ENCODE measurements at places on chromosomes 7 and 10. TPM values are rescaled to one million over a fixed set of nuclear protein-coding genes. Genes with fewer than 3 reads are reported as not detected.

The CALCR gene
- polyA plus RNA-seq: 0.11 TPM

The HOXA2 gene
- not detected for polyA plus RNA-seq

The CLCN1 gene
- 0.01 TPM for polyA plus RNA-seq

The BICC1 gene
- not detected for polyA plus RNA-seq

The PNLIP gene
- polyA plus RNA-seq: not detected

The DPYSL4 gene
- polyA plus RNA-seq: not detected

The OR6V1 gene
- polyA plus RNA-seq: not detected

The IGFBP1 gene
- not detected for polyA plus RNA-seq

The NYAP1 gene
- 0.88 TPM for polyA plus RNA-seq

The GPR22 gene
- not detected for polyA plus RNA-seq

The PTPN20 gene
- 0.80 TPM for polyA plus RNA-seq

The JCAD gene
- polyA plus RNA-seq: not detected

The SYNPO2L gene
- not detected for polyA plus RNA-seq

The GPRIN2 gene
- polyA plus RNA-seq: not detected

The PTF1A gene
- polyA plus RNA-seq: not detected

The NRP1 gene
- polyA plus RNA-seq: not detected

The SPDYE16 gene
- polyA plus RNA-seq: not detected

The PDGFA gene
- polyA plus RNA-seq: 2.6 TPM

The HOXA11 gene
- not detected for polyA plus RNA-seq

The PSTK gene
- 23.3 TPM for polyA plus RNA-seq

The PPP1R17 gene
- polyA plus RNA-seq: not detected
